ENCODE measurements at places on chromosomes 11 and 22.

GRCh38 chr11:64255135-64256128 lies 4.1 kb downstream of the PLCB3 start:
- no peak for DNase-seq

GRCh38 chr11:115674937-115675544 lies 170.8 kb upstream of the CADM1 start:
- no peak for DNase-seq

DNA sequence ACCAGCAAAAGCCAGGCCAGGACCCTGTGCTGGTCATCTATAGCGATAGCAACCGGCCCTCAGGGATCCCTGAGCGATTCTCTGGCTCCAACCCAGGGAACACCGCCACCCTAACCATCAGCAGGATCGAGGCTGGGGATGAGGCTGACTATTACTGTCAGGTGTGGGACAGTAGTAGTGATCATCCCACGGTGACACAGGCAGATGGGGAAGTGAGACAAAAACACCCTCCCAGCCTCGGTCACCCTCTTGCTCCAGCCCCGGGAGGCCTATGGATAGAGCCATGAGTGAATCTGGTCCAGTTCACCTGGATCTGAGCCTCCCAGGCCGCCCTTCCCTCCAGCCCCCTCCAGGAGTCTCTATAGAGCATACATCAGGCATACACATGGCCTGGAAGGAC lies 115.2 kb upstream of the IGLL5 start:
- no peak for DNase-seq

- DNase-seq, result peak; percentile 62
These were observed at the start of gene MYEOV for GRCh38 chr11:69293819-69294505. Gene MYEOV (plus strand): TSS chr11:69294155. CDS start chr11:69295355, 1,200 bp downstream.

DNA sequence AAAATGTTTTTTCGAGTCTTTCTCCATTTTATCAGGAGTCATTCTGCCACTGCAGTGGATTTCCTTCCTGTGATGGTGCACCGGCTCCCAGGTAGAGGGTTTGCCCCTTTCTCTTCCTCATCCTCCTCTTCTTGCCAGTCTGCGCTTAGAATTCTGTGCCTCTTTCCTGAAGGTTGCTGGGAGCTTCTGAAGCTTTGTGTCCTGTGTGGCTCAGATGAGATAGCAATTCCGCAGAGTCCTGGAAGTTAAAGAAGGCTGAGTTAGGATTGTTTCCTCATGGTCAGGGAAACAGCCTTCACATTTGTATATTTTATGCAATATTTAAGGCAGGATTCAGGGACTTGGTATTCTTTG lies 264 bp downstream of the BCO2 start:
- no peak for DNase-seq

DNA sequence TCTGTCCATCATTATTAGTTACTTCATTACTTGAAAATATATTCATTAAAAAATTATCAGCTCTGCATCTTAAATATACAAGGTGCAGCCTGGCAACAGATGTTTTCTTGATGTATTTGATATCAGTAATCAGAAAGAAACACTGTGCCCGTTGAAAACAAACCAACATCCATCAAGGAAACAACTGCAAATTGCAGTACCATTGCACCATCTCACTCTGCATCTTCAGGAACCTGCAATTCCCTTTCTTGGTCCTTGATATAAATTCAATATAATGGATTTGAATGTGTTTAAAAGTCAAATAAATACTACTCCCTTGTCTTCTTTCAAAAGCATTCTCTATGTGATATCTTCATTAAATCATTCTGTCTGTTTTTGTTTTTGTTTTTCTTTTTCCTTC lies 1131.2 kb downstream of the FAM181B start:
- DNase-seq, result no peak

DNA sequence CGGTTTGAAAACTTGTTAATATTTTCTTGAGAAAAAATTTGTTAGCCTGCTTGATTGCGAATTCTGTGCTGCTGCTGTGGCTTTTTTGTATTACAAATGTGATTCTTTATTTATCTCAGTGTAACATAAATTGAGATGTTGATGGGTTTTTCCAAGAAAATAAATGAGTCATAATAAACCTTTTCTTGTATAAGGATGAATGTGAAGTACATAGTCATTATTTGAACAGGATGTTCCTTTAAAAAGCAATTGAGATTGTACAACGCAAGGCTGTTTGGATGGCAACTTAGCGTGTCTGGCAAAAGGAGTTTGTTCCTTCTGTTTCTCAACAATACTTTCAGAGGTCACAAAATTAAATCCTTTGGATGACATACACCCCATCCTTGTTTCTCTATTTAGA lies 24.6 kb upstream of the CARD18 start:
- DNase-seq, result no peak

DNA sequence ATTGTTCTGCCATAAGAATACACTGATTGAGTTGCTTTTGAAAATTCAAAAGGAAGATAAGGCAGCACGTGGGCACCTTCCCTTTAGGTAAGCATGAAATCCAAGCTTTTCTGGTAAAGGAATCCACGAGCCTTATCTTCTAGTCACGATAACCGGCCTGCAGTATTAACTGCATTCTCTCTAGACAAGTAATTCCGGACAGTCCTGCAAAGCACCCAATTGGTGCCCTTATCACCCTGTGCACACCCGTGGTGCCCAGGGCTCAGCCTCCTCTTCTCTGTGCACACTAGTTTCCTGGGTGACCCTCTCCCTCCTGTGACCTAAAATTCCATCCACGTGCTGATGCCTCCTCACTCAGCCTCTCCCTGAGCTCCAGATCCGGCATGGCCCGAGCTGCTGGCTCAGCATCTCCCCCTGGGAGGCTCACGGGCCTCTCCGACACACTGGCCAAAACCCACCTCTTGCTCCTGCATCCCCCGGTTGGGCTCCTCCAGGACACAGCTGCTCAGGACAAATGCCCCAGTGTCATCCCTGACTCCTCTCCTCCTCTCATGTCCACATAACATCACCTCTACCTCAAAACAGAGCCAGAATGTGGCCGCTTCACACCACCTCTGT lies 63.7 kb downstream of the PACSIN2 start:
- no peak for DNase-seq

GRCh38 chr22:30744224-30744623 lies 49.5 kb downstream of the OSBP2 start:
- DNase-seq, result no peak

- no peak for DNase-seq
These were observed 30.8 kb downstream of the RPS13 start for GRCh38 chr11:17046690-17047089.

GRCh38 chr22:39502109-39502788 lies at the start of gene MIEF1:
Gene MIEF1 (plus strand): TSS chr22:39502290. CDS start chr22:39511295, 9,005 bp downstream.
- DNase-seq, result peak; percentile 94

DNA sequence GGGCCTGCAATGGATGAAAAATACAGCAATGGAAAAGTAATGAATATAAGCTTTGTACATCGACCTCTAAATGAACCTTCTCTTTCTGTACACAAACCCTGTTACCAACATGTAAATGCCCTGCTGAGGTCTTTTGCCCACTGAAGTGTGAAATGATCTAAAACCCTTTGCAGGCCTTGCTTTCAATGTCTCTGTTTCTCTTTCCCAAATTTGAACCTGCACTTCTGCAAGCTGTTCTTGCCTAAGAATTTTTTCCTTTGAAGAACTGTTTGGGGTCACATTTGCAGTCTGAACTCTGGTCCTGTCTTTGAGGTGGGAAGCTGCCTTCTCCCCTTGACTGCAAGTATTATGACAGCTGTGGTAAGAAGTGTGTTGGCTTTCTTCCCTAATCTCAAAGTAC lies 1237.1 kb downstream of the FAM181B start:
- DNase-seq, result no peak

DNA sequence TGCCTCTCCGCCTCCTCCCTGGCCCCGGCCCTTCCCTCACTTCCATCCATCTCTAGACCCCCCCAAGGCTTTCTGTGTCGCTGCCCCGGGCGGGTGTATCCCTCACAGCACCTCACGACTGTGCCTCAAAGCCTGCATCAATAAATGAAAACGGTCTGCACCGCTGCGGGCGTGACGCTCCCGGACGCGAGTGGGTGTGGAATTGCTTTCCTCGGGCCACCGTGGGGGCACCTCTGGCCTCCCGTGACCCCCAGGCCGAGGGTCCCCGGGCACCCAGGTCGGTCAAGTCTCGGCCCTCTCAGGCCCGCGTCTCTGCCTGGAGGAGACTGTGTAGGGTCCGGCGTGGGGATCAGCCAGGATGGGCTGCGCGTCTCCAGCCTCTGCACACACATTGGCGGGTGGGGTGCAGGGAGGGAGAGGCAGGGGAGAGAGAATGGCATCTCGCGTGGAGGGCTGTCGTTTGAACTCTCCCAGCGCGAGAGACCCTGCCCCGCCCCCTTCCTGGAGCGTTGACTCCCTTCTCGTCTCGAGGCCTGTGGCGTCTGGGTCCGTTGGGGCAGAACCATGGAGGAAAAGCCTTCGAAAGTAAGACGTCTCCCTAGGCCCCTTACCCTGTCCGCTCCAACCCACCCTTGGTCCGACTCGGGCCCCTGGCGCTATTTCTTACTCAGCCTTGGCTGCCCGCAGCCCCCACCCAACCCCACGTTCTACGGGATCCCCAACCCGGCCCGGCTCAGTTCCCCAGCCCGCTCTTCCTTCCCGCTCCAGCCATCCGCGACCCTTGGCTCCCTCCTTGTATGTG lies at the start of gene CATSPERZ:
Gene CATSPERZ, plus strand, starts transcription at position 512 of the 802 bp plus-strand sequence. Its CDS starts 53 bp downstream, at position 565.
- DNase-seq, result peak; percentile 51

GRCh38 chr11:95254716-95255115 lies 23.7 kb upstream of the SESN3 start:
- no peak for DNase-seq

GRCh38 chr11:12404436-12404835 lies 27.1 kb downstream of the PARVA start:
- no peak for DNase-seq

- DNase-seq, result no peak
These were observed 14.4 kb downstream of the ZBTB16 start for GRCh38 chr11:114073828-114074381.

GRCh38 chr22:28989035-28989464 lies 72.6 kb downstream of the C22orf31 start:
- DNase-seq, result no peak

- DNase-seq, result no peak
These were observed 393.0 kb upstream of the ANO3 start for GRCh38 chr11:25938952-25939351.

- DNase-seq, result no peak
These were observed 13.9 kb upstream of the PNPLA5 start for GRCh38 chr22:43905681-43906080.

DNA sequence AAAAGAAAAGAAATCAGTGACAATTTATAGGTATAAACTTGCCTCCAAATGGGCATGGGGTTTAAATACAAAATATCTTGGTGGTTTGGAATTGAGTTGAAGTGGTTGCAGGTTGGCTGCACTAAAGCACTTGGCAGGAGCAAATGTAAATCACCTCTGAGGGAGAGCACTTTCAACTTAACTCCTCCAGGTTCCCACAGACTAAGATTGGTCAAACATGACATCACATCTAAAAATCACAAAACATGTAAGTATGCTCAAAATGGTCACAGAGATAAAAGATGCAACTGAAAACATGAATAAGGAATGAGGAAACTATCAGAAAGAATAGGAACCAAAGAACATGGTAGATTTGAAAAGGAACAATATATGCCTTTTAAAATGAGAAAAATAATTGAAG lies 12.3 kb upstream of the SHANK3 start:
- DNase-seq, result no peak

GRCh38 chr11:67056267-67057204 lies at the start of gene RHOD:
Gene RHOD (plus strand): TSS chr11:67056847. CDS start chr11:67056903, 56 bp downstream.
- DNase-seq, result peak; percentile 62

DNA sequence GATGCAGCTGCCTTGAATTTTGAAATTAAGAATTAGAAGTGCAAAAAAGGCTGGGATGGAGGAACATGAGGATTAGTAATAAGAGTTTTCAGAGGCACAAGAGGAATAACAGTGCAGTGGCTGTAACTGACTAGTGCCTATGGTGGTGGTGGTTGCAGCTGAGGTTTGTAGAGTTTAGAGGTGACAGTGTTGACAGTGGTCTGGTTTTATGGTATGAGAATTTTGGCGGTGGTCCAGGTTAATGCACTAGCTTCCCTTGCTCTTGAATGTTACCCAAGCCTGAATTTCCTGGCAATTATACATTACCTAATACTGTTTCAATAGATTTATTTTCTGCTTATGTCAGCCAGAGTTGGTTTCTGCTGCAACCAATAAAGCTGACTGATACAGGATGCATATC lies 112.8 kb upstream of the C11orf87 start:
- no peak for DNase-seq

- no peak for DNase-seq
These were observed 121.7 kb upstream of the CHORDC1 start for GRCh38 chr11:90344546-90344945.

GRCh38 chr11:74749965-74750296 lies 1.3 kb downstream of the RNF169 start:
- no peak for DNase-seq

DNA sequence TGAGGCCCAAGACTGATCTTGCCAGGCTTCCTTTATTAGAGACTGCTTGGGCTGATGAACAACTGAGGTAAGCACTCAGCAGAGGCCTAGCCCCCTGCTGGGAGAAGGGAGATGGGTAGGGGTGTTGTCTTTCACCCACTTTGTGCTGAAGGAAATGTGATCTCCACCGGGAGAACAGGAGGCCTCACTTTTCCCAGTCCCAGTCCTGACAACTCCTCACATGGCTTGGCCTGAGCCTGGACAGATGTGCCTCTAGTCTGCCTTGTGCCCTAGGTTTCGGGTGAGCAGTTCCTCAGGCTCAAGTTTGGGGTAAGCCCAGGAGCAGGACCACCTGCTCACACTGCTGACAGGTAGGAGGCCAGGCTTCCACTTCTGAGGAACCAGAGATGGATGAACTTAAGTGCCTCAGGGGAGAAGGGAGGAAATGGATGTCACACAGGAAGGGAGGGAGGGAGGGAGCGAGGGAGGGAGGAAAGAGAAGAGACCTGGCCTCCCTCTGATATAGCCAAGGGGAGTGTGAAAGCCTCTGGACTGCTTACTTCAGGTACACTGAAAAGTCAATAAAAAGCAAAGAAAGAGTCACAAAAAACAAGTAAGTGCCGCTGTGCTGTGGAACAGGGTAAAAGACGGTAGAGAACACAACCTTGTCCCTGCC lies 8.1 kb downstream of the CLPB start:
- no peak for DNase-seq

GRCh38 chr11:131893103-131893890 lies 522.9 kb downstream of the NTM start:
- DNase-seq, result no peak

- no peak for DNase-seq
These were observed 132.1 kb upstream of the BLID start for GRCh38 chr11:122248131-122248530.

- DNase-seq, result no peak
These were observed 60.6 kb downstream of the PLEKHA7 start for GRCh38 chr11:16953663-16954062.

DNA sequence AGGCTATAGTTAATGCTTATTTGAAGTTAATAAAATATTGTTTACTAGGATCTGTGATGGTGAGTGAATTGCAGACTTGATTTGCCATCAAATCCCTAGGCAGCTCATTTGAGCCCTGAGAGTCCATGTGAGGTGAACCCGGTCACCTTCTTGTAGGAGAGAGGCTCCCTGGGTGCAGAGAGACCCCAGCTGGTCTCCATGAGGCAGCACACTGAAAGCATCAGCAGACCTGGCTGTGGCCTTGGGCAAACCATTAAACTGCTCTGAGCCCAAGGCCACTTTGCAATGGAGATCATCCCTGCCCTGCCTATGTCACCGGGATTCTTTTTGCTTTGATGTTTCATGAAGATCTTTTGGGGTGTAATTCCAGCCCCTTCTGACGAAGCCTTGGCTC lies 125.2 kb downstream of the MICAL2 start:
- no peak for DNase-seq

GRCh38 chr22:36287881-36288515 lies 35.1 kb downstream of the APOL1 start:
- no peak for DNase-seq

GRCh38 chr22:31088233-31088986 lies 7.3 kb downstream of the SMTN start:
- DNase-seq, result no peak

GRCh38 chr11:108890482-108891105 lies 225.7 kb downstream of the DDX10 start:
- DNase-seq, result no peak

All from activated T-cell treated with anti-CD3 and anti-CD28 coated beads, Interleukin-2, amount 50 U/mL, for 24 hours (primary cell).